SK-N-MC (cell line): ENCODE measurements at places on chromosomes 7 and 10.

GRCh38 chr7:2104716-2105115 is 128.0 kb downstream of the MAD1L1 start:
- no peak for DNase-seq

DNA sequence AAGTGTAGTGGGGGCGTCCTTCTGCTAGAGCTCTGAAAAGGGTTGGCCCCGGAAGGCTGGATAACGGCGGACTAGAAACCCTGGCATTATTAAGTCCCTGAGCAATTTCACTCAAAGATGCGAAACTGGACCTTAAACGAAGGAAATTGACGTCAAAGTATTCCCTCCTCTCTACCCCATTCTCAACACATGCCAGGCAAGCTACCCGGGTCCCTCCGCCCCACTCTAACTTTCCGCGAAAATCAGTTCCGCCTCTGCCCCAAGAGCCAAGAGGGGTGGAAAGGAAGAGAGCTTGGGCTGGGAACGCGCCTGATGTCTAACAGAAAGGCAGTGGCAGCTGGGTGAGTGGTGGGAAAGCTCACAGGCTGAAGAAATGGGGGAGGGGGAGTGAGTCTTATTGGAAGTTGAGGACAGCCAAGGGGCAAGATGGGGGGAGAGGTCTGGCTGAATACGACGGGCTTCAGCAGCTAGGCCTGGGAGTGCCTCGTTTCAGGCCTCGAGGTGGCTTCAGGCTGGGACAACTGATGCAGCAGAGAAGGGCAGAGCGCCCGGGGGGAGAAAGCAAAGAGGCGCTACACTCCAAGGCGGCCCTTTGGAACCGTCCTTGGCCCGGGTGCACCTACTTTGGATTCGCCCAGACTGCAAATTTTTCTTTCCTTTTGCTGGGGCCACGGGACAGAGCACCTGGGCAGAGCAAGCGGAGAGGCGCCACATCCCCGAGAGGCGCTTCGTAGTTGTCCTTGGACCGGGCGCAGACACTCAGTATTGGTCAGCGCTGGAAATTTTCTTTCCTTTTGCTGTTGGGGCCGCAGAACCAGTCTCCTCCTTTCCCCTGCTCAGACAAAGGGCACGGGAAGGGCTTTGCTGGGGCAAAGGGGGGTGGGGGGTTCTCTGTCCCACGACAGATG is 2.0 kb upstream of the FEZF1 start:
- DNase-seq = no peak

DNA sequence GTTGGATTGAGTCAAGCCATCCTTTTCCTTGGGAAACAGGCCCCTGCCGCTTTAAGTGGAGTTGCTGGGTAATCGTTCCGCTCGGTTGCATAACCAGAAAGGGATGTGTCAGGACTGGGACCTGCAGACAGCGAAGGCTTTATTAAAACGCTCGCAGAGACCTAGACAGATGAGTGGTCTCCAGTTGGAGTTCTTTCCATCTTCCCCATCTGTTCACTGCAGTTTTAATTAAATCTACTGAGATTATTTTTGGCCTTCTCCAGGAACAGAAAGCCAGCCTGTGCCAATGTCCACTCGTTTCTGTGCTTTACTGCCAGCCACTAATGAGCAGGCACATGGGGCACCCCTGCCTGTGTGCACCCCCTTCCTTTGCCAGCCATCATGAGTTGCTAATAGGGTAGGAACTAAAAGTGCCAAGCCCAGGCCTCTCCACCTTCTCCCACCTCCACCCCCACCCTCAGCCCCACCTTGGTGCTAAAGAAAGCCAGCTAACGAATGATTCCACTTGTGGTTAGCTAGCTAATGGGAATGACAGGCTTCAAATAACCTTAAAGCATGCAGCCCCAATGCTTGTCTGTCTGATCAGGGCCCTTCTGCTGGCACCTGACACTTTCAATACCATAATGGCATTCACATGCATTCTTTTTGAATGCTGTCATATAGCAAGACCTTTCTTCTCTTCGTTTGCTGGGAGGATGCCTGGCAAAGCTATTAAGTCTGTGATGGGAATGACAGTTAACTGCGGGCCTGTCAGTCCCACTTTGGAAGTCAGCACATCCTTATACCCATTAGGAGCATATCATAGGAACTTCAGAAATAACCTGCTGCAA is 556.8 kb upstream of the GALNT17 start:
- no peak for DNase-seq

DNA sequence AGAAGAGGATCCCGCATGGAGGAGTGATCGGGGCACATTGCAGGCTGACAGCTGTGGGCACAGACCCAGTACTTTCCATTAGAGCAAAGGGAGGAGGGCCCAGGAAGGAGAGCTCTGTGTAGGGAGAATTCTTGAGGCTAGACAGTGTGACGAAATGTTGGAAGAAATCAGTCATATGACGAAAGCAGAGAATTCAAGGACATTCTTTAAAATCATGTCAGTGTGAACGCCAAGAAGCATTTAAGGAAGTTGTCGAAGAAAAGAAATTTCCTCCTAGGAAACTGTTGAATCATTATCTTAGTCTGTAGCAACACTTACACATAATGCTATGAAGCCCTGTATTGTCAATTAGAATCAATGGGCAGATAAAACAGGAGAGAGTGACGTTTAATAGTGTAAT is 191.3 kb upstream of the ADARB2 start:
- no peak for DNase-seq

DNA sequence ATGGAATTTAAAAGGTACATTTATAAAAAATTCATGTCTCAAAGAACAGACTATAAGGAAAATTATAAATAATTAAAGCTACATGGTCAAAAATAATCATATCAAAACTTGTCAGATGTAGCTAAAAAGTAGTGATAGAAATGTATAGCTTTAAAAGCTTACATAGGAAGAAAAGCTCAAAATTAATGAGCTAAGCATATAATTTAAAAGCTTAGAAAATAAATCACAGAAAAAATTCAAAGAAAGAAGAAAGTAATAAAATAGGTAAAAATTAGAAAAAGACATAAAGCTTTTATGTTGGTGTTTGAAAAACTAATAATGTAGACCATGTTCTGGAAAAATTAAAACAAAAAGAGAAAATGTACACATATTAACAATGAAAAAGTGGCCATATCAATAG is 5.3 kb downstream of the TCAF1 start:
- no peak for DNase-seq

GRCh38 chr7:69803699-69804516 is 205.6 kb downstream of the AUTS2 start:
- no peak for DNase-seq

GRCh38 chr10:86630079-86630478 is 24.3 kb upstream of the OPN4 start:
- DNase-seq = no peak

- DNase-seq = no peak
These were observed 130.5 kb downstream of the ADCY1 start for GRCh38 chr7:45704683-45705016.

DNA sequence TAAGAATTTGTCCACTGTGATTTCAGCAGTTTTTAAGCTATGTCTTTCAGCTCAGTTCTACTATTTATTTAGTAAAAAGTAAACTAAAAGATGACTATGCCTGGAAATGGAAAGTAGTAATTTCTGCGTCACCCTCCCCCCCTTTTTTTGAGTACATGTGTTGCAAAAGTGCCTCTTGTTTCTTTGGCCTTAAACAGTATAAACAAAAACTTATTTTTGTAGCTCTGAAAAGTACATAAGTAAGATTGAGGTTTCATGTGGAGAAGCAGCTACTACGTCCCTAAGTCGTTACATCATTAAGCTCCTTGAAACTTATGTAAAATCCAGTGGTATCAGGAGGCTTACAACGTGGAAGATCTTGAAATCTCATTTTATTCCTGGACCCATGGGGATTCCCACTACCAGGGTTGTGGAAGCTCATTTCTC is 46.3 kb upstream of the HBP1 start:
- no peak for DNase-seq

GRCh38 chr7:81993186-81993585 is 223.3 kb upstream of the HGF start:
- DNase-seq = no peak

GRCh38 chr7:22200238-22200637 is 156.7 kb downstream of the RAPGEF5 start:
- no peak for DNase-seq

DNA sequence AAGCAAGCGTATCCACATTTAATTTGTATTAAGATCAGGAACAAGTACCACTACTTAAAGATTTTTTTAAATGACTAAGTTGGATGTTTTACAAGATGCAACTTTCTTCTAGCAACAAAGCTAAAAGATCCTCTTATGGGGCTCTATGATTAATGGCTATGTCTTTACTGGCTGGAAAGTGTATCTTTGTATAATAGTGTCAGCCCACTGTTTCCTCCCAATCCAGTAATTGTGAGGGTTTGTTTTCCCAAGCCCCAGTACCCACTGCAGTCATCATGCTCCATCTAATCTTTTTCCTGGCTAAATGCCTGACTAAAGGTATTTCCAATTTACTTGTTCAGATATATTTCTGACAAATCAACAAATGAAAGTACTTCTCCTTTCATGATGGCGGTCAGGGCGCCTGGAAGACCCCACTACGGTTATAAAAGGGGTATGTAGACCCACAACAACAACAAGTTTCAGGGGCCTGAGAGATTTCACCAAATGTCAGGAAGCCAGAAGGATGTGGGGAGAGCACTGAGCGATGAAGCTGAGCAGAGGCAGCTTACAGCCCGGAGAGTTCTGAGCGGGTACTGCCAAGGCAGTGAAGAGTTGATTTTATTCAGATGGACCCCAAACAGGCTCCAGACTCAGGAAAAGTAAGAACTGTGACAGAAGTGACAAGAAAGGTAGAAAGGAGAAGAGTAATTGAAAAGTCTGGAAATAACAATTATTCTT is 222.6 kb upstream of the KLF14 start:
- no peak for DNase-seq

GRCh38 chr10:79386637-79387465 is 39.6 kb downstream of the PPIF start:
- DNase-seq = no peak

- DNase-seq = no peak
These were observed 125.4 kb downstream of the KMT2E start for GRCh38 chr7:105139381-105139780.

DNA sequence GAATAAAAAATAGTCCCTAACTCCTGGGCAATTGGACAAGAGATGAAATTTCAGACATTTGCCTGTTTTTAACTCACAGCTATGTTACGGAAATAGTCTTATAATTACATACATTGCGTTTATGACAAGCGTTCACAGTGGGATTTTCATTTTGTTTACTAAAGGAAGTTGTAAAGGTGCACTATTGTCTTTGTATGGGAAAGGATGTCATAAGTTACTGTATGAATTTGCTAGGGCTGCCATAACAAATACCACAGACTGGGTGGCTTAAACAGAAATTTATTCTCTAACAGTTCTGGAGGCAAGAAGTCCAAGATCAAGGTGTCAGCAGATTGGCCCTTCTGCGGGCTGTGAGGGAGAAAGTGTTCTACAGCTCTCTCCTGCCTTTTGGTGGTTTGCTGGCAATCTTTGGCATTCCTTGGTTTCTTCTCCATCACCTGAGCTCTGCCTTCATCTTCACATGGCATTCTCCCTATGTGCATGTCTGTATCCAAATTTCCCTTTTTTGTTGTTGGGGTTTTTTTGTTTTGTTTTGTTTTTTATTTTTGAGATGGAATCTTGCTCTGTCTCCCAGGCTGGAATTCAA is 5.6 kb downstream of the NFE2L3 start:
- DNase-seq = no peak

DNA sequence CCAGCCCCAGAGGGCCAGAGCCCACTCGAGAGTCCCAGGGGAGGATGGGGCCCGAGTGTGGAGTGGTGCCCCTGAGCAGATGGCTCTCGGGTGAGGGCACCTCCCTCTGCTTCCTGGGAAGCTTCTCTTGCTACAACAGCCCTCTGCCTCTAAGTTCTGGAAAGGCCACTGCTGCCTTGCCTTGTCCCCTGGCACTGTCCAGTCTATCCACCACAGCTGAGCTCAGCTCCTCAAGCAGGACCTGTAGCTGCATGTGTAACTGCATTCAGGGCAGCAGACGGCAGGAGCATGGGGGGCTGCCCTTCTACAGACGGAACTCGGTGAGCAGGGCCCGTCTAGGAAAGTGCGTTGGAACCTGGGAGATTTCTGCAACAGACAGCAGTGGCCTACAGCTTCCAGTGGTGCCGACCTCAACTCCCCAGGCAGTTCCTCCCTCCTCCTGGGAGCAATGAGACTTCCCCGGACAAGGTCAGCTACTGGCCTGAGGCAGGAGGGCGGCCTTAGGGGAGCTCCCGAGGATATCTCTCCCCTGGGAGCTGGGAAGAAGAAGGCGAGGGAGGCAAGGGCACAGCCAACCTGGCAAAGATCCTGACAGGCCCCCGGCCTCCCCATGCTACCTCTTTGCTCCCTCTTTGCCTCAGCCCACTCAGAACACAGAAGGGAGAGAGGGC is 88.5 kb downstream of the DLG5 start:
- no peak for DNase-seq

GRCh38 chr7:155483868-155484325 is 26.0 kb downstream of the EN2 start:
- no peak for DNase-seq

- no peak for DNase-seq
These were observed 337 bp downstream of the TRIL start for GRCh38 chr7:28957751-28958234.

DNA sequence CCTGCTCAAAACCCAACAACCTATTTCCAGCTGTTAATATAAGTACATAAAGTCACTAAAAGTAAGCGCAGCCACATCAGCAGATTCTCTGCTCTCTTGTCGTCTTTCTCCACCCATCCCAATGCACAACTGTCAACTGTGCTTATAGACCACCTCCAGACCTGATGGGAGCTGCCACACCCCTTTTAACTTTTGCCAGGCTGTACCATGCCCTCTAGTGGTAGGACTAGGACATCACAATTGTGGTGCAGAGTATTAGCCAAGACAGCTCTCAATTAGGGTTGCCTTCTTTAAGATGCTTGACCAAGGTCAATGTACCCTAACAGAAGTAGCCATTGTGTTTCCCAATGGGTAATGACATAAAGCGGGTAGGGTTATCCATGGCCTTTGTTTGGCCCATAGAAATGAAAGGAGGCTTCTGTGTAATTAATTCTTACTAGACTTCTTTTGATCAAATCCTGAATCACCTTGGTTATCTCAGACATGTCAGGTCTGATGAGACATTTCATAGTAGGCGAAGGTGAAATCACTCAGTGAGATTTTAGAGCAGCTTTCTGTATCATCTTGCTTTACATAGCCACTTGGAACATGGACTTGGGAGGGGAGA is 68.1 kb downstream of the SCRN1 start:
- peak; percentile 52 for DNase-seq
